ENCODE measurements at places on chromosomes 1 and 21. TPM values are rescaled to one million over a fixed set of nuclear protein-coding genes. Genes with fewer than 3 reads are reported as not detected.

The GREM2 gene
- polyA plus RNA-seq, result 1.0 TPM

DNA sequence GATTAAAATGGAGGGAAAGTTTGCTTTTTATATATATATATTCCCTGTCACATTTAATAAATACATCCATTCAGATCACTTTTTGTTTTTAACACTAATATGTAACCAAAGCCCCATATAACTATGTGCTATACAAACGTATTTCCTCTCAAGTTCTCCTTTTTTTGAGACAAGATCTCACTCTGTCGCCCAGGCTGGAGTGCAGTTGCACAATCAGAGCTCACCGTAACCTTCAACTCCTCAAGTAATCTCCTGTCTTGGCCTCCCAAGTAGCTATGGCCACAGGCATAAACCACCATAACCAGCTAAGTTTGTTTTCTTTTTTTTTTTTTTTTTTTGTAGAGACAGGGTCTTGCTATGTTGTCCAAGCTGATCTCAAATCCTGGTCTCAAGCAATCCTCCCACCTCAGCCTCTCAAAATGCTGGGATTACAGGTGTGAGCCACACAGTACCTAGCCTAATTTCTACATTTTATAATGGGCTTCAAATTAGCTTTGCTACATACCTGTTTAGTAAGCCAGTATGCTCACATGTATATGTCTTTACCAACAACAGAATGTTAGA, 120.0 kb downstream of the TGFBR3 start:
- DNase-seq, result no peak

The DISC1 gene
- 5.3 TPM for polyA plus RNA-seq

DNA sequence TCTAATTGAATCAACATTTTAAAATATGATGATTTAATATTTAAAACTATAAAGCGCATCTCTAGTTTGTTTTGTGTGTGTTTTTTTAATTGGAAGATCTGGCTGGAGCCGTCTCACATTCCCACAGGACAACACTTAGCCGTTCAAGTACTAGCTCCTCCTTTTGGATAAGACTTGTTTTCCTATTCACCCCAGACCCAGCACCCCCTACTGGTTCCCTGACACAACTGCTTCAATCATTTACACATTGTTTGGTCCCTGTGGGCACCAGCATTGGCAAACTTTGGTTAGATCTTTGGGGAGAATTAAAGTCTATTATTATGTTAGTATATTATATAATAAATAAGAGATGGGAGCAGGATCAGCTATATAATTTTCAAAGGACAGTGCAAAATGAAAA, 34.5 kb downstream of the TYW3 start:
- no peak for DNase-seq

DNA sequence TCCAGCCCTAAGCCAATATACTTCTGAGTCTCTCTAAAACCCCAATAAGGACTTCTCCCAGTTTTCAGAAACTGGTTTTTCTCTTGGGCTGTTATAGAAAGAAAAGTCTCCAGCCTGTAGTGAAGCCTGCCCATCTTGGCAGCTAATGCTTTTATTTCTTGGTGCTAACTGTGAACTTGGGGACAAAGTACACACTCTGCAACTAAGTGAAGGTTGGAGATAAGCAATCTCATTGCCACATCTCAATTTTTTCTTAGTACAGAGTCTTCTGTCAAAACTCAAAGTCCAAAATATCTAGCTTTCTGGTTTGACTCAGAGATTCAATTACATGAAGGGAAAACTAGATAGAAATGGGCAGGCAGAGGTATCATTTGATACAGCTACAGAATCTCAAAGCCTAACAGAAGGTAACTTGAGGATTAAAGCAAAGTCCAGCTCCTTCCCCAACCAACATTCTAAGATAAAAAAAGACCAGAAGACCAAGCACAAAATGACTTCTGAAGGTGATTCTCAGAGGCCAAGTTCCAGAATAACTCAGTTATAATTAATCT, 14.0 kb downstream of the AK2 start:
- no peak for DNase-seq

- DNase-seq, result no peak
Observed at GRCh38 chr1:160109686-160110085, 5.9 kb upstream of the ATP1A2 start.

All from renal pelvis (tissue), 12 donors.